ENCODE measurements at places on chromosomes 13 and 19.

GRCh38 chr19:33399081-33399744, 25.7 kb downstream of the CEBPG start:
- no peak for DNase-seq

DNA sequence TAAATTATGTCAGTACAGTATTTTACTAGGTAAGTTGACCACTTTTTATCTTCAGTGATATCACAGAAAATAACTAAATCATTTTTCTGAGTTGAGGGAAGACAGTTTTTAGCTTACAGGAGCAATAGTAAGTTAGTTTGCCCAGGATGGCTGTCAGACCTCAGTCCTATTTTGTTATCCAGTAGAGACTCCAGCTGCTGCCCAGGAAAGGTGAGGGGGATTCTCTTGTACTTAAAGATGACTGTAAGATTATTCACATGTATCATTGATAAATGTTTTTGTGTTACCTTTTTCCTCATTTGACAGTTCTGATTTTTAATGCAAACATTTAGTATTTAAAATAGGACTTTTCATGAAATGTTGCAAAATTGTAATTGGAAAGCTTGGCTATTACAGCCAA, 14.5 kb upstream of the GPR183 start:
- no peak for DNase-seq

- no peak for DNase-seq
Observed at GRCh38 chr19:13118424-13119193, 545 bp downstream of the NACC1 start.

DNA sequence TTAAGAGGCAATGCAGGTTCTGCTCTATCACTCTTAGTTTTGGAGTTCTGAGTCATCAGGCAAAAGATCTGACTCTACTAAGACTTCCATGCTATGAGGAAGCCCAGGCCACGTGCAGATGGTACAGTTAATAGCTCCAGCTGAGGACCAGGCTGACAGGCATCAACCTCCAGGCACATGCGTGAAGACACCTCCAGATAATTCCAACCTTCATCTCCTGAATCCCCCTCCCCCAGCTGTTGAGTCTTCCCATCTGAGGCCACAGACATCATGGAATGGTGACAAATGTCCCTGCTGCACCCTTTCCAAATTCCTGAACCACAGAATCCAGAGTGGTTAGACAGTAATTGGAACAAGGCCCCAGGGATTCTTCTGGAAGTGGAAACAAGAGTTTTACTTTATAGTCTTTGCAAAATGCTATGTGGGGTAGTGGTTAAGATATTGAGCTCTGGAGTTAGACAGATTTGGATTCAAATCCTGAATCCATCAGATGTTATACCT, 183.8 kb downstream of the KLF5 start:
- no peak for DNase-seq

DNA sequence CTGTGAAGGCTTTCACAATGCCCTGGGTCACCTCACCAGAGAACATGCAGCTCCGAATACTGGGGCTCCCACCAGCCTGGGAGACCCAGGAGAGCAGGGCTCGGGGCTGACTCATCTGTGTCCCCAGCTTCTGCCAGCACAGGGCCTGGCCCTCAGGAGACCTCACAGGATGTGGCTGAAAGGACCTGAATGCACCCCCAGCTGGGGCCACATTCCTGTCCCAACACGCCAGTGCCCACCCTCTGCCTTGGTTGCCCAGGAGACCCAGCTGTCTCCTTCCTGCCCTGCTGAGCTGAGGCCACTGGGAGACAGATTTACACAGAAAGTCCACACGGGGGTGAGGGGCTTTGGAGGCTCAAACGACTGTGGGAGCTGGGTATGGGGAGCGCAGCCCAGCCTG, 11.9 kb downstream of the BCAT2 start:
- DNase-seq, result no peak

- no peak for DNase-seq
Observed at GRCh38 chr13:72174549-72174948, 307.5 kb upstream of the DACH1 start.

- DNase-seq, result no peak
Observed at GRCh38 chr13:40428354-40428753, 238.1 kb downstream of the FOXO1 start.
